Thoracic aorta (tissue), 2 donors: ENCODE measurements at places on chromosomes 3 and 15.
A peak's percentile ranks its signal among the peaks of the same experiment; 100 is the strongest.

DNA sequence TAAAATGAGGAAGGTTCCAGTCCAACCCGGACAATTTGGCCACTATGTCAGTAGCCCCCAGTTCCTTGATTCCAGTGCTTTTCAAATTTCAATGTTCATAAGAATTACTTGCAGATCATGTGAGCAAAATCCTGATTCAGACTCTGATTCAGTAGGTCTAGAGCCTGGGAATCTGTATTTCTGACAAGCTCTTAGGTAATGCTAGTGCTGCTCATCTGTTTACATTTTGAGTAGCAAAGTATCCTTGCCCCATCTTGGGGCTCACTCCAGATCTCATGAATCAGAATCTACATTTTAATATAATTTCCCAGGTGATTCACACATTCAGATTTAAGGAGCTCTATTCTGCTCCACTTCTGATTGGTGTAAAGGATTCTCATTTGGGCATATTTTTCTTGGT is 142.0 kb downstream of the NAALADL2 start:
- no peak overlapping the region for H3K4me3 ChIP-seq
- H3K36me3 ChIP-seq, result no peaks in the 10 kb centered on the region
- no peaks in the 10 kb centered on the region for H3K27me3 ChIP-seq
- H3K4me1 ChIP-seq, result no peaks in the 10 kb centered on the region

GRCh38 chr3:74048699-74049098 is 424.0 kb upstream of the PDZRN3 start:
- no peaks in the 10 kb centered on the region for H3K36me3 ChIP-seq
- no peak overlapping the region for H3K27ac ChIP-seq
- H3K4me1 ChIP-seq, result no peaks in the 10 kb centered on the region

DNA sequence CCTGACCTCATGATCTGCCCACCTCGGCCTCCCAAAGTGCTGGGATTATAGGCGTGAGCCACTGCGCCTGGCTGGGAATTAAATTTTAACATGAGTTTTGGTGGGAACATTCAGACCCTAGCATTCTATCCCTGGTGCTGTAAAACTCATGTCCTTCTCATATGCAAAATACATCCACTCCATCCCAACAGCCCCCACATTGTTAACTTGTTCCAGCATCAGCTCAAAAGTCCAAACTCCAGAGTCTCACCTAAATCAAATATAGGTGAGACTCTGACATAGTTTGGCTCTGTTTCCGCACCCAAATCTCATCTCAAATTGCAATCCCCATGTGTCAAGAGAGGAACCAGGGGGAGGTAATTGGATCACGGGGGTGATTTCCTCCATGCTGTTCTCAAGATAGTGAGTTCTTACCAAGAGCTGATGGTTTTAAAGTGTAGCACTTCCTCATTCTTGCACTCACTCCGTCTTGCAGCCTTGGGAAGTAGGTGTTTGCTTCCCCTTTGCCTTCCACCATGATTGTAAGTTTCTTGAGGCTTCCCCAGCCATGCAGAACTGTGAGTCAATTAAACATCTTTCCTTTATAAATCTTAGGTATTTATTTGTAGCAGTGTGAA is 96.2 kb upstream of the PLCL2 start:
- peaks cover 4% of the 10 kb centered on the region for H3K4me1 ChIP-seq
- DNase-seq, result no peak
- H3K27me3 ChIP-seq, result no peaks in the 10 kb centered on the region
- H3K36me3 ChIP-seq, result no peaks in the 10 kb centered on the region

DNA sequence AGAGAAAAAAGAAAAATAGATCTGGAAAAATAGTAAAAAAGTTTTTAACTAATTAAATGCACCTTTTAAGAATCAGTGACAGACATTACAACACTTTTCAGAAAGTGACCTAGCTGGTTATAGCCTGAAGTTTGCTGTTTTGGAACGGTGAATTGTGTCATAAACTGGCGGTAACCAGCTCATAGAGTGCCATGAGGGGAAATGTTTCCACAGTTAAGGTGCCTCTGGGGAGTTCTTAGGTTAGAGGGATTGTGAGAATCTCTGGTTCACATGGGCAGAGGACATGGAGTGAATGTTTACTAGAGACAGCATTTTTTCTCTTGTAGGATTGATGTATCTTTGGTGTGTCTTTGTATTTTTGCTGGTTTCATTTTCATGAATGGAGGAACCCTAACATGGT is 2.8 kb downstream of the TBC1D23 start:
- H3K27ac ChIP-seq, result no peak overlapping the region
- no peaks in the 10 kb centered on the region for H3K27me3 ChIP-seq
- H3K36me3 ChIP-seq, result no peaks in the 10 kb centered on the region
- peaks cover 60% of the 10 kb centered on the region for H3K4me1 ChIP-seq

DNA sequence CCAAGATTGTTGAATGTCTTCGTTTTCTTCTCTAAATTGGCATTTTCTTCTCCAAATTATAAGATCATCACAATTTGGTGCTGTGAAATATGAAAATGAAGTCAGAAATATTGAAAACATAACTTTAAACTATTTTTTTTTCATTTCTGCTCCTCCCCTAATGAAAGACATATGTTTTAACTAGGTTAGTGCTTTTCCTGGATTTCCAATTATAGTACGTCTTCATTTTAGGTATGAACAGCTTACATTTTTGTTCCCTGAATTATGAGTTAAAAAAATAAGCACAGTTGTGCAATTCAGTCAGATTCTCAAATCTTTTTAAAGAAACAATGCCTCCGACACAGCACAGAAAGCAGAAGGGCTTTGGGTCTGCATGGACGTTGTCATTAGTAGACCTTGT is 83.5 kb upstream of the CFAP20DC start:
- no peak overlapping the region for H3K4me3 ChIP-seq
- H3K27me3 ChIP-seq, result no peaks in the 10 kb centered on the region
- H3K4me1 ChIP-seq, result no peaks in the 10 kb centered on the region
- no peaks in the 10 kb centered on the region for H3K36me3 ChIP-seq
- H3K27ac ChIP-seq, result no peak overlapping the region

GRCh38 chr15:57184502-57184901 is 191.8 kb upstream of the CGNL1 start:
- H3K4me1 ChIP-seq, result no peaks in the 10 kb centered on the region
- H3K4me3 ChIP-seq, result no peak overlapping the region
- H3K27me3 ChIP-seq, result no peaks in the 10 kb centered on the region
- no peaks in the 10 kb centered on the region for H3K36me3 ChIP-seq
- no peak for DNase-seq

DNA sequence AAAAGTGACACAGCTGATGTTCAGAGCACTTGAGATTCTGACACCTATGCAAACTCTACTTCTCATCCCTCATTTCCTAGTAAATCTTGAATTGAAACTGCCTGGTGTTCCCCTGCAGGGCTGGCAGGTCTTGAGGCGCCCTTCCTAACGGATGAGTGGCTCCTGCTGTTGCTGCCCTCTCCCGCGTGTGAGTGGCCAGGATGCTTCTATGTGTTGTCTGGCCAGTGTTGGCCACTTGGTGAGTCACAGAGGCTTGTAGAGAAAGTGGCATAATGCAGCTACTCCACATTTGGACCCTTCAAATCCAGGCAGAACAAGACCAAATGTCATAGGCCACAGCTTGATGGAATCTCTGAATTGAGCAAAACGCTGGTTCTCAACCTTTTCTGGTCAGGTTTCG is 63.6 kb downstream of the MOBP start:
- H3K36me3 ChIP-seq, result no peaks in the 10 kb centered on the region
- H3K27ac ChIP-seq, result peak overlapping the region; percentile 78
- H3K4me1 ChIP-seq, result peaks cover 23% of the 10 kb centered on the region

- no peaks in the 10 kb centered on the region for H3K36me3 ChIP-seq
- no peak for DNase-seq
- H3K4me1 ChIP-seq, result no peaks in the 10 kb centered on the region
- no peak overlapping the region for H3K27ac ChIP-seq
- no peaks in the 10 kb centered on the region for H3K27me3 ChIP-seq
- no peak overlapping the region for H3K4me3 ChIP-seq
Observed at GRCh38 chr3:160247766-160248165, 22.5 kb downstream of the C3orf80 start.

DNA sequence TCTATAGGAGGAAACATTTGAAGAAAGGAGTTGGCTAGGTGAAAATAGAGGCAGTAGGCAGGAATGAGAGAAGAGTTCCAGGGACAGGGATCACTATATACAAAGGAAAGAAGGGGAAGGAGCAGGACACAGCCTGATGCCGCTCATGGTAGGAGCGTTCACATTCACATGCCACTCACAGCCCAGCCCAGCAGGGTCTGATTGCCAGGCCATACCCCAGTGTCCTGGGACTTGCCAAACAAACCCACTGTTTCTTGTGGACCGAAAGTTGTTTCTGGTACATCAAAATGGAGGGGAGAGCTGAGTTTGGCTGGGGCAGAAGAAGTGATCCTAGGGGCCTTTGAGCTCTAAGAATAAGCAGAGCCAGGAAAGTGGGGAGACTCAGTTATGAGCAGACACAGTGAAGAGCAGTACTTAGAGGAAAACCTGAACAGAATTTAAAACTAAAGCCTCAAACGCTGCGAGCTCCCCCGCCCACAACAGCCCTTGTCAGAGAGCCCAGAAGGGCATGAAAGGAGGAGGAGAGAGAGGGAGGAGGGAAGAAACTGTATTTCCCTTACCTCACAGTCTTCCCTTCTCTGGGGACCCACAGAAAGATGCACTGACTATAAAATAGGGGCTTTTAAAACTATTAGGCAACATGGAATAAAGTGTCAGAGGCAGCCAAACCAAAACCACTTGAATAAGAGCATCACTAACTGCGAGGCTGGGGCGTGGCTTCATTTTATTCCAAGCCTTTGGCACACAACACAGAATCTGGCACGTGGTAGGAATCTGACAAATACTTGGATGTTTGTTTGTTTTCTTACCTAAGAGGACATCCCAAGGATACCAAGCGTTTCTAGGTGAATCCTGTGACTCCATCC is 129.0 kb downstream of the RPL22L1 start:
- H3K27ac ChIP-seq, result peak overlapping the region; percentile 48
- H3K4me3 ChIP-seq, result peak overlapping the region; percentile 52
- no peak for DNase-seq
- H3K36me3 ChIP-seq, result no peaks in the 10 kb centered on the region
- no peaks in the 10 kb centered on the region for H3K27me3 ChIP-seq

DNA sequence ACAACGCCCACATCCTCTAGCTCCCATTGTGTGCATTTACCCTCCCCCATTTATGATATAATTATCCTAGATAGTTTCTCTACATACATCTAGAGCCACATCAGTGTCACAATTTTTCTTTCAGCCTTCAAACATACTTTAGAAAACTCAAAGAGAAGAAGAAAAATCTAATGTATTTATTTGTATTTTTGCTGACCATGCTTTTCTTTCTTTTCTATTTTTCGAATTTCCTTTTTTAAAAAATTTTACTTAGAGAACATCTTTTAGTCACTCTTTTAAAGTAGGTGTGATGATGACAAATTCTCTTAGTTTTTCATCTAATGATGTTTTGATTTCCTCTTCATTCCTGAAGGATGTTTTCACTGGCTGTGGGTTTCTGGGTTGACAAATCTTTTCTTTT is 117.0 kb upstream of the CHL1 start:
- H3K4me1 ChIP-seq, result no peaks in the 10 kb centered on the region
- no peak overlapping the region for H3K4me3 ChIP-seq
- no peaks in the 10 kb centered on the region for H3K36me3 ChIP-seq

DNA sequence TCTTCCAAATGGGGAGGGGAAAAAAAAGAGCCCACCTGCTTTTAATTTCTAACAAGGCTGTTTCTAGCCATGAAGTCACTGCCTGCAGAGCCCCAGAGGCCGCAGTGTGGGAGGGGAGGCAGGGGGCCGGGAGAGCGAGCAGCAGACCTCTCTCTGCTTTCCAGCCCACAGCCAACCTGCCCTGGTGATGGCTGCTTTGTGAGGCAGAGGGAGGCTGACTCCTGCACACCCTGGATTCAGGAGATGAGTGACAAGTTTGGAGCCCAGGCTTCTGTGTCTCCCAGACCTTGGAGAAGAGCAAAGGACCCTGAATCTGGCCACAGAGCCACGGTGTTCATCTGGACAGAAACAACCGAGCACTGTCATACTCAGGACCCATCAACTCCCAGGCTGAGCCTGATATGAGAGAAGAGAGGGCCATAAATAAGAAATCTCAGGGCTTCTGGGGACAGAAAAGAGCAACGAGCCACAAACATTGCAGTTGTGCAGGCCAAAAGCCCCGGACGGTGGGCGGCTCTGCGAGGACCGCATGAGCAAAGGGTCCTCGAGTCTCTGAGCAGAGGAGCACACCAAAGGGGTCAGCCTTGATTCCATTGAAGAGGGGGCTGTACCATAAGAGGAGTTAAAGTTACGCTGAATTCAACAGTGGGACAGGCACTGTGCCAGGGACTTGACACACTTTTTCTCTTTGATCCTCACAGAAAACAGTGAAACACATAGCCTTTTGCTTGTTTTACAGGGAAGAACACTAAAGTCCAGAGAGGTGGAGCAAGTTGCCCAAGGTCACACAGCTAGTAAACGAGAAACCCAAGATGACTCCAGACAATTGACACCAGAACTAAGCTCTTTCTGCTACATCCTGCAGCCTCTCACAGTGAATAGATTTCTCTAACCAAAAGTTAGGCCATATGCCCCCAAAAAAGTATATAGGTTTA is 97.2 kb downstream of the SEMA5B start:
- no peaks in the 10 kb centered on the region for H3K27me3 ChIP-seq
- H3K4me1 ChIP-seq, result no peaks in the 10 kb centered on the region
- H3K27ac ChIP-seq, result no peak overlapping the region

DNA sequence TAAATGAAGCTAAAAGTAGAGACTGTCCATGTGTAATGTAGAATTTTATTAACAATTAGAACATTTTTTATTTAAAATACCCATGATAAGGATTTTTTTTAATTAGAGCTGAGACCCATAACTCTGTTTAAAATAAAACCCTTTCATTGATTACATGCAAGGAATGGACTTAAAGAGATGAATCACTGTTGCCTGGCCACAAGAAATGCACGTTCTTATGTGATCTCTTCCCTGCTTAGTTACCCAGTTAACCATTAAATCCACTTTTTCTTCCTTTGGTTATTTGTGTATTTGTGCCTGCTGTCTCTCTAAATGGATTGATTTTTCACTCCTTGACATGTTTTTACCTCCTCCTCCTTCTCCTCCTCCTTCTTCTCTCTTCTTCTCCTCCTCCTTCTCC is 83.3 kb upstream of the SLITRK3 start:
- H3K27me3 ChIP-seq, result no peaks in the 10 kb centered on the region
- no peak overlapping the region for H3K27ac ChIP-seq
- H3K36me3 ChIP-seq, result no peaks in the 10 kb centered on the region
- H3K4me1 ChIP-seq, result no peaks in the 10 kb centered on the region
